ENCODE measurements at places on chromosomes 1 and 21.

- DNase-seq, result no peak
Measured at GRCh38 chr1:24295535-24295934, 23.6 kb upstream of the GRHL3 start.

DNA sequence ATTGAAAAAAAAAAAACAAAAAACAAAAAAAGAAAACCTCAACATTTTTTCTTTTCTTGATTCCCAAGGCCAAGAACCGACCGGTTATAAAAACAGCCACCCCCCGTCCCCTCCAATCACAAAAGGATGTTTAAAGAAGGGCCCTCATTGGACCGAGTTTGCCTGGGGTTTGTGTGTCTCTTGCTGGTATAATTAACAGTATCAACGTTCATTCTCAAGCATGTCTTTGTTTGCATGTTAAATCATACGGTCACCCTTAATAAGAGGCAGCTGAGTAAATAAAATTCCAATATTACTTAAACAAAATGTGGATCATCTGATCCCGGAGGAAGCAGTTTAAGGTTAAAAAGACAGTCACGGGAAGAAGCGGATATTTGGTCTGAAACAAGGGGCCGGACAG, 201.1 kb downstream of the PRDM2 start:
- no peak for DNase-seq

DNA sequence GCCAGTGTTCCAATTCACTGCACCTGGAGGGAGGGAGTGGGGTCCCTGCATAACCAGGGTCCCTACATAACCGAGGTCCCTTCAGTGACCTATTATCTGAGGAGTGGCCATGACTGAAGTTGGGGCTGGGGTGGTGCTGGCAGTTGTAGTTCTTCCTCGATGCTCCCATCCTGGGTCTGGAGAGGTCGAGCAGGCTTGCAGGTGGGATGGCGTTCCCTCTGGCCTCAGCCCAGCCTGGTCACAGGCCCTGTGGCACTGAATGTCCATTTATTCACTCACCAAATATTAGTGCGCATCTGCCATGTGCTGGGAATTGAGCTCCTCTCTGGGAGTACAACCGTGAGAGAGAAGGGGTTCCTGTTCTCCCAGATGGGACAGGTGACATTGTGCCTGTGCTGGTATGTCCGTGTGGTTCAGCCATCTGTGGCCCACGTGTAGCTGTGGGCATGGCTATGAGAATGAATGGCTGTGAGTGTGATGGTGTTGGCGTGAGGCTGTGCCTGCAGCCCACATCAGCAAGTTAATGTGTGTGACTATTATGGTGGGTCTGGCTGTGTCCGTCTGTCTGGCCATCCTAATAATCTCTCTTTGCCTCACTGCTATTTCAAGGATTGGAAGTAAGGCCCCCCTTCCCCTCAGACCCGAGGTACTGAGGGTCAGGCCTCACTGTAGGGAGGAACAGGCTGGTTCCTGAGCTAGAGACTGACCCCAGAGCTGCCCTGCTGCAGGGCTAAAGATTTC, 3.9 kb upstream of the SLC6A9 start:
- DNase-seq, result no peak

DNA sequence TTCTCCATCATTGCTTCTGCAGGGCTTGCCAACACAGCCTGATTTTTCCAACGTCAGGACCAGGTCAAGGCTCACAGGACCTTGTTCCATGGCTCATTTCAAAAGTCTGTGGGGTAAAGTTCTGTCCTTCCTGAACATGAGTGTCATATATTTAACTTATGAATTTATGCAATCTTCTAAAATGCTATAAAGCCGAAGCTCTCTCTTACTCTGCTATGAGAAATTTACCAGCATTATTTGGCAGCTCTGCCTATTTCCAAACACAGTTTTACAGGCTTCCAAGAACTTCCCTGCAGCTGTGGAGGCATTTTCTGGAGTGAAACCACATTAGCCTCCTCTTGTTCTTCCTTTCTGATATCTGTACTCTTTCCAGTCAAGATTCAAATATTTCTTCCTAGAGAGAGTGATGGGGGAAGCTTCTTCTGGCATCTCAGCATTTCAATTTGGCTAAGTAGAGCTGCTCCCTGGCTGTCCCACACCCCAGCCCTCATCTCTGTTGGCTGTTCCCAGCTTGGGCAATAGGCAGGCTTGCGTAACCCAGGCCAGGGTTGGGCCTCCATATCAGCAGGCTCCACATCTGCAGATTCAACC, 15.6 kb upstream of the HMGCS2 start:
- DNase-seq, result no peak

All from neuronal stem cell (in vitro differentiated cells).